ENCODE measurements at places on chromosomes 5 and 9.

GRCh38 chr5:54284586-54284985 lies 25.8 kb downstream of the ARL15 start:
- no peak for DNase-seq

DNA sequence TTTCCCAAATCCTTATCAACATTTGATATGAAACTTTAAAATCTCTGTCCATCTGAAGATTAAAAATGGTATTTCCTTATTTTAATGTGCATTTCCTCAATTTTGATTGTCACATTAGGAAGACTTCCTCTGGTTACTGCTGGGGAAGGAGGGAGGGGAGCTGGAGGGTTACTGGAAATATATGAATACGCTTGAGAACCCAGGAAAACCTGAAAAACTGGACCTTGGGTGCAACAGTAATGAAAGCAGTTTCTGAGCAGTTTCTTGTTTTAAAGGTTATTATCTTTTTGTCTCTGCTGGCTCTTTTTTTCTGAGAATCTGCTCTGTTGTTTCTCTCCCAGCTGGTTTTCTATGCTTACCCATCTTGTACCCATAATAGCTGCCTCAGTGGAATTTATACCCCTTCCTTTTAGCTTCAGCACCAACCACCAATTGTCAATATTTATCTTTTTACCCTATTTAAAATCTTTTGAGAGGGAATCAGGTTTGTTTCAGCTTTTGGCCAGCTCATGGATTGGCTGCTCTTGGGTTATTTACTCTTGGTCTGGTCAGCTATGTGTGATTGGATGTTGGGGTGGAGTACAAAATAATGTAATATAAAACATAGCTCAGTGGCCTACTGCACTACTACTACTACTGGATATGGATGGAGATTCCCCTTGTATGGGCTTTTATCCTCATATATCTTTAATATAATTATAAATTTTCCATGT lies 67.4 kb downstream of the UNC13B start:
- DNase-seq: no peak

- DNase-seq: no peak
These were observed 279.9 kb downstream of the ENC1 start for GRCh38 chr5:74360535-74361210.

DNA sequence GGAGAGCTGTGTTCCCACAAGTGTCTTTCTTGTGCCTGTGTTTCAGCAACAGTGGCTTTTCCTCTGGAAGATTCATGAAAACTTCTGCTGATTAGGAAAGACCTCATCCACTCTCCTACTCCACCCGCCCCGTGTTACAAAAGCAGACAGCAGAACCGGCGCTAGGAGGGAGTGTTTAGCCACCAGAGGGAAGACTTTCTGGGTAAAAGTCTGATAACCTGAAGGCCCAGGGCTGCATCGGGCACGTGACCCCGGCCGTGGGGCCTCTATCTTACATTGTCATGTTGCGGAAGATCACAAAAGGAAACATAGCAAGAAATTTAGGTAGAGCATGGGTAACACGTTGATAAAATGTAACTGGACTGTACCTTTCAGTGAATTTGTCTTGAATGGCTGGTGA lies 32.0 kb upstream of the DMRT2 start:
- DNase-seq: no peak

DNA sequence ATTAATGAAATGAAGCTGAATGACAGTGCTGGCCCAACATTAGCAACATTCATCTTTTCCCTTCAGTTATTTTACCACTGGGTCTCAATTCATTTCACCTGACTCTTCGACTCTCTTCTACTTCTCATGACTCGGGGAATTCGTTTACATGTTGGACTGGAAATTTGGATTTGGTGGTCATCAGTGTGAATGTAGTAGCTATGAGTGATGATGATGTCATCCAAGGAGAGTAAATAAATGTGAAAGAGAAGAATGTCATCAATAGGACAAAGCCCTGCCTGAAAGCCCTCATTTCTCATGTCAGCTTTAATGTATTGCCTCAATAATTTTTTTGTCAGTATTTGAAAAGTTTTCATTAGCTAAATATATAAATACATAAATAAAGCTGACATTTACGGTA lies 21.9 kb upstream of the CFAP95 start:
- no peak for DNase-seq

DNA sequence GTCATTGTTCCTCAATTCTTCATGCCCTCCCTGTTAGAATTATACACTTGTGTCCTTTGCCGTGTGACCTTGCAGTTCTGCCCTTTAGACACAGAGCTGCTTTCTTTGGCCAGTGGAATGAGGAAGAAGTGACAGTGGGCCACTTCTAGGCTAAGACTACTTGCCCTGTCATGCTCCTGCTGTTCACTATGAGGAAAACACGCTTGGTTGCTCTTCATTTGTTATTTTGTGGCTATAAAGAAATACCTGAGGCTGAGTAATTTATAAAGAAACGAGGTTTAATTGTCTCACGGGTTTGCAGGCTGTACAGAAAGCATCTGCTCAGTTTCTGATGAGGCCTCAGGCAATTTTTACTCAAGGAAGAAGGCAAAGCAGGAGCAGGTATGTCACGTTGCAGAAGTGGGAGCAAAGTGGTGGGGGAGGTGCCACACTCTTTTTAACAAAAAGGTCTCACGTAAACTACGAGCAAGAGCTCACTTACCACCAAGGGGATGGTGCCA lies 279.1 kb upstream of the DMAC1 start:
- DNase-seq: no peak

GRCh38 chr9:81489046-81489445 lies 200.3 kb downstream of the TLE1 start:
- DNase-seq: no peak

DNA sequence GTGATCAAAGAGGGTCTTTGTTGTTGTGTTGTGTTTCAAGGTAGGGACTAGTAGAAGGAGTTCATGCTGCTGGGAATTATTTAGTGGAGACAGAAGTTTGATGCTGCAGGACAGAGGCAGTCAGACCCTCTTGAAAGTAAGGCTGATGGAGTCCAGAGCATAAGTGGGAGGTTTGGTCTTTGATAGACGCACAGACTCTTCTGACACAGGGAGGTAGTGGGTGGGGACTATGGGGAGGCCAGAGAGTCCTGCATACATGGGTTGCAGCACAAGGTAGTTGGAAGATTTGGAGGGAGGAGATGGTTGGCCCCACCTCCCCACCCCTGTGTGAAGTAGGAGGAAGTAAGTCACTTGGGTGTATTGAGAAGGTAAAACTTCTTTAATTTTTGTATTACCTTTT lies 2.4 kb upstream of the CCDC112 start:
- no peak for DNase-seq

GRCh38 chr5:79806741-79807140 lies 117.1 kb downstream of the CMYA5 start:
- DNase-seq: no peak

GRCh38 chr9:35998333-35998732 lies 38.4 kb upstream of the RECK start:
- no peak for DNase-seq

DNA sequence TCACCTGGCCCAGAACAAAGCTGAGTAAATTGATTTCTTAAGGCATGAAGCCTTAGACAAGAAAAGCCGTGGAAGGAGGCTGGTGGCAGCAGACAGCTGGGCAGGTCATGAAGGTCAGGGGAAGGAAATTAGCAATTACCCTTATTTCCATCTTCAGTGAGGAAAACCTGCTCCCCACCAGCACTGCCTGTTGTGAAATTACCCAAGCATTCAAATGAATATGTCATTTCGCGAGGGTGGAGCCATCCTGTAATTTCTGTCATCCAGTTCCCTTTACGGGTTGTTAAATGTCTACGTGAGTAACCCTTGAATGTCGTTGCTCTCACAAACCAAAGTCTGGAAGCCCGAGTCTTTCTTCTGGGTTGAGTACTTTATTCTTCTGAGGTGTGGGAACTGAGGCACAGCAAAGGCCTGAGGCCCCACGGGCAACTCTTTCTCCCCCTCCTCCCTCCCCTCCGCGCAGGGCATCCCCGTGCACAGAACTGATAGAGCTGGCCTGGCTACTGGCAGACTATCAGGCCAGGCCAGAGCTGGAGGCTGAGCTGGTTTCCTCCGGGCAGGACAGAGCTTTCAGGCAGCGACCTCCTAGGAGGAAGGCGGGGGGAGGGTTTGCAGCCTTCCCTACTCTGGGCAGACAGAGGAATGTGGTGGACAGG lies 22.0 kb upstream of the AK3 start:
- no peak for DNase-seq

GRCh38 chr5:66080664-66081063 lies 63.4 kb upstream of the SREK1 start:
- peak; percentile 1 for DNase-seq

DNA sequence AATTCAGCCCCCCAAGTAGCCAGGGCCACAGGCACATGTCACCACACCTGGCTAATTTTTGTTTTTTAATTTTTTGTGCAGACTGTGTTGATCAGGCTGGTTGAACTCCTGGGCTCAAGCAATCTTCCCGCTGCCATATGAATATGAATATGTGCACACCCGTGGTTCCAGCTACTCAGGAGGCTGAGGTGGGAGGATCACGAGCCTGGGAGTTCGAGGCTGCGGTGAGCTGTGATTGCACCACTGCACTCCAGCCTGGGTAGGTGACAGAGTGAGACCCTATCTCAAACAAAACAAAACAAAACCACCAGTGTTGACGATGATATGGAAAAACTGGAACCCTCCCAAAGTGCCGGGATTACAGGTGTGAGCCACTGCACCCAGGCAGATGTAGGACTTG lies 32.0 kb downstream of the EHMT1 start:
- DNase-seq: no peak

GRCh38 chr5:112061666-112062065 lies 304.7 kb upstream of the NREP start:
- no peak for DNase-seq

GRCh38 chr9:73981405-73981804 lies 515.7 kb upstream of the RORB start:
- DNase-seq: no peak

GRCh38 chr5:179166886-179167841 lies 107.0 kb downstream of the ZNF354C start:
- no peak for DNase-seq

DNA sequence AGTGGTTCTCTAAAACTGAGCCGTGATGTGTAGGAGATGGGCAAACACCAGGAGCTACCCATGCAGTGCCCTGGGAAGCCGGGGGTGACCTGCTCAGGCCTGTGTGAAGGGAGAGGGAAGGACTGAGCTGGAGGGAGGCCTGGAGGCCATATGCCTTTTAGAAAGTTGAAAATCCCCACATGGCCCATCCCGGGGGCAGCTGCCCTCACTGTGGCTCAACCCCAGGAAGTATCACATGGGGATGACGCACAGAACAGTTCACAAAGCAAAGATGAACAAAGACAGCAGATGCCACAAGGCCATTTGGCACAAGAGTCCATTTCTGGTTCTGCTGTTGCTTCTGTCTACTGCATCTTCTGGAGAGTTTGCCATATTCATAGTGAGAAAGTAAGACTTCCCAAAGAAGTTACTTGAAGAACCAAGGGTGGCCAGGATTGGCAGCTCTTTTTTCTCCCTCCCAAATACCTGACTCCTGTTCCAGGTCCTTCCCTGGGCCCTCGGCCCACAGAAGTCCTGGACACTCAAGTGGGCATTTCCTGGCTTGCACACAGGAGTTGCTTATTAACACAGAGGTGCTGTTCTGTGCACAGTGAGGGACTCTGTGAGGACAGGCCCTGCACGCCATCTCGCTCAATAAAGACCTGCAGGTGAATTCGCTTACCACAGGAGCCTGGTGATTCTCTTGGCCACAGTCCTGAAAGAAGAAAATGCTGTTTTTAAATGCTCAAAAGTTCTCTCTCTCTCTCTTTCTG lies 25.1 kb downstream of the ACSL6 start:
- no peak for DNase-seq

DNA sequence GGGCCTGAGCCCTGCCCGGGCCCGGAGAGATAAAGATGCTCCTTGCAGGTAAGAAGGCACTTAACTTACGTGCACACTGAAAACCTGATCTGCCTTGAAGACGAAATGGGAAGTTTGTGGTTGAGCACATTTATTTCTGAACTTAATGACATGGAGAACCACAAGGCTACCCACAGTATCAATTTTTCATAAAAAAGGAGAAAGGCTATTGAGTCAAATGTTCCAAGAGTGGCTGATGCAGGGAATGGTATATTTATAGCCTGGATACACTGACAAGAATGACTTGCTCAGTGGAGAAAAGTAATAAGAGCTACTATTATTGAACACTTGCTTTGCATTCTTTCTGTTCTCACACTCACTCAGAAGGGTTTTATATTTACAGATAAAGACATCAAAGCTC lies 419.3 kb downstream of the ACTL7B start:
- DNase-seq: no peak

- no peak for DNase-seq
These were observed 915 bp downstream of the HSDL2 start for GRCh38 chr9:112380825-112381221.

DNA sequence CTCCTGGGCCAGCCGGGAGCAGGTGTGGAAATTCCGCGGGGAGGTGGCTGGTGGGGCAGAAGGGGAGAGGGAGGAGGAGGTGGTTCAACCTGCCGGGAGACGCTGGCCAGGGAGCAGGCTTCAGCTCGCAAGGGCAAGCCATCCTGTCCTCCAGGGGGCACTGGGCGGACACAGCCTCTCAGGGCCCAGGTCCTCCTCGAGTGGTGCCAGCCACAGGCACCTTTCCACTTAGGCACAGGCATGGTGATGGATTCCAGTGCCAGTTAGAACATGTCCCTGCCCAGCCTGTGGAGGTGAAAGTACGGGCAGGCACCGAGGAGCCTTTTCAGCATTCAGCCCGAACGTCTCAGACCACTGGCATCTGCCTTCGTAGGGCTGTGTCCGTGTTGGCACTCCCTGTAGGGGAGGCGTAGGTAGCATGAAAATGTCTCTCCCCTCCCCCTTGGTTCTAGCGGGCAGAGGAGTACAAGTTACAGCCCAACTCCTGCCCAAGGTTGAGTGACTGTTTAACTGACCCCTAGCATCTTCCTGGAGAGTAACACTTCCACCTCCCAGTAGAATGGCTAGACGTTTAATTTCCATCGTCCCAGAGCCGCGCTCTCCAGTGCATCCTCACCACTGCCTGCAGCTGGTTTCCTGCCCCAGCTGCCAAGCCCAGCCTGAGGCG lies 48.9 kb downstream of the DAB2IP start:
- DNase-seq: no peak

DNA sequence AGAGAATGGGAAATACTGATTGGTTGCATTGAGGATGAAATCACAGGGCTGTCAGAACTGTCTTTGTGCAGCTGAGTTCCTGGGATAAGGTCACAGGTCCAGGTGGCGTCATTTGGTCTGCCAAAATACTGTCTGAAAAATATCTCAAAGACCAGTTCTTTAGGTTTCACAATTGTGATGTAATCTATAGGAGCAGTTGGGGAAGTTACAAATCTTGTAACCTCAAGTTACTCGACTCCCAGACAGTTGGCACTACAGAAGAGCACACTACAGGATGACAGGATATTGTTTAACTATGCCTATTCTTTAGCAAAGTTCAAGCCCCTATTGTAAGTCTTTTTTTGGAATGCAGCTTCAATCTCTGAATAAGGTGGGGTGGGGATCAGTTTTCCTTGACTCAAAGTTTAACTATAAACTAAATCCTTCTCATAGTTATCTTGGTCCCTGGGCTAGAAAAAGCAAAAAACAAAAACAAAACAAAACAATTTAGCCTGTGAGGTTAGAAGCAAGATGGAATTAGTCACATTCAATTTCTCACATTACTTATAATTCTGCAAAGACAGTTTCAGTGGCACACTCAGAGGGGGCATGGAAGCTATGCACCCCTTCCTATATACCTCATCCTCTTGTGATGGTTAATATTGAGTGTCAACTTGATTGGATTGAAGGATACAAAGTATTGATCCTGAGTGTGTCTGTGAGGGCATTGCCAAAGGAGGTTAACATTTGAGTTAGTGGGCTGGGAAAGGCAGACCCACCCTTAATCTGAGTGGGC lies 276.0 kb downstream of the AUH start:
- DNase-seq: no peak
